Ovary (tissue), 10 donors: ENCODE measurements at places on chromosomes 4 and X. TPM values are rescaled to one million over a fixed set of nuclear protein-coding genes. Genes with fewer than 3 reads are reported as not detected.

The CXCL8 gene
- 10.1 TPM for total RNA-seq

The FDCSP gene
- total RNA-seq, result not detected

The SGMS2 gene
- total RNA-seq, result 156 TPM

The SOWAHB gene
- 0.22 TPM for total RNA-seq

The UGT2B17 gene
- not detected for total RNA-seq

The CTAG2 gene
- not detected for total RNA-seq

The APLN gene
- total RNA-seq, result 11.4 TPM

The TEX13C gene
- total RNA-seq, result not detected

The SLC39A8 gene
- 16.0 TPM for total RNA-seq

The COL4A5 gene
- 57.3 TPM for total RNA-seq

The TACR3 gene
- total RNA-seq, result not detected

- no peak for DNase-seq
These were observed 534 bp downstream of the MSX1 start for GRCh38 chr4:4859799-4860599.

GRCh38 chrX:153640736-153641575 lies 6.0 kb upstream of the DUSP9 start:
- no peak for DNase-seq

DNA sequence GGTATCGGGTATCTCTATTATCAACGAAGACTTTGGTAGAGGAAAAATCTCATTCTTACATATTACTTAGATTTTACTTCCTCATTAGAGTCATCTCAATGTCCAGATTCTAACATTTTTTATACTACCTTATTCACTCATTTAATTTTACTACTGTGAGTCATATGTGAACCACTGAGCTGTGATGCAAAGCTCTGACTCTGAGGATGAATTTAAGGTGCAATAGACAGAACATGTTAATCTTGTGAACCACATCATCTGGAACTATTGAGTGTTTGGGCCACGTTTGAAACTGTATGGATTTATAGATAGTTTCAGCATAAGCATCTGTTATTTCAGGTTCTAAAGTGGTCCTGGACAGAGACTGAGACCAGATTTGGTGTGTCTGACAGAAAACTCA lies 78.4 kb downstream of the PWWP3B start:
- no peak for DNase-seq

DNA sequence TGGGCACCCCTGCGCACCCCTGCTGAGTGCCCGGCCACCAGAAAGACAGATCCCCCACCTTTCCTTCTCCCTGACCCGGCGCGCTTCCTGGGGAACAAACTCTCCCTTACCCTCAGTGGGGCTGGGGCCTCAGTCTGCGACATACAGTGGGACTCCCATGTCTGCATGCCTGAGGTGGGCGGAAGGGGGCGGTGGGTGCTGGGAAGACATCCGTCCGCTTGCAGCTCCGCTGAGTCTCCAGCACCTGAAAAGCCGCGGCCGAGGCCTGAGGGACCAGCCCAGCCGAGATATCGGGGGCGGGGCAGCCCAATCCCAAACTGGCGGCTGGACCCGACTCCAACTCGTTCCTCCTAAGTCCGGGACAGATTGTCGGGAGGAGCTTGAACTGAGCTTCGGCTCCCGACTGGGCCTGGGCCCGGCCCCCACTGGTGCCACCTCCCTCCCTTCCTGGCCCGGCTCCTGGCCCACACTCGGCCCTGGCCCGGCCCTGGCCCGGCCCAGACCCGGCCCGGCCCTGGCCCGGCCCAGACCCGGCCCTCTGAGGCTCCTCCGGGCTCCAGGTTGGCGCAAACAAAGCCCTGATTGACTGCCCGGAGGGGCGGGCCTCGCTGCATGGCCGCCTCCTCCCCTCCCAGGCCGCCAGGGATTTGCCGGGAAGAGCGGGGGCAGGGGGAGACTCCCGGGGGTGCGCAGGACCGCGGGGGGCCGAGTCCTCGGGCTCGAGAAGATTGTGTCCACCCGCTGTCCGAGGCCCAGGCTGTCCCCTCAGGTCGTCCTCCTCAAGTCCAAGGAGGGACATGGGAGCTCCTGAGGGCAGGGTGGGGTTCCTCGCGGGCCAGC lies 877 bp upstream of the SLC16A2 start:
- DNase-seq, result peak; percentile 82

GRCh38 chr4:109944591-109944990 lies 31.9 kb downstream of the EGF start:
- DNase-seq, result no peak

DNA sequence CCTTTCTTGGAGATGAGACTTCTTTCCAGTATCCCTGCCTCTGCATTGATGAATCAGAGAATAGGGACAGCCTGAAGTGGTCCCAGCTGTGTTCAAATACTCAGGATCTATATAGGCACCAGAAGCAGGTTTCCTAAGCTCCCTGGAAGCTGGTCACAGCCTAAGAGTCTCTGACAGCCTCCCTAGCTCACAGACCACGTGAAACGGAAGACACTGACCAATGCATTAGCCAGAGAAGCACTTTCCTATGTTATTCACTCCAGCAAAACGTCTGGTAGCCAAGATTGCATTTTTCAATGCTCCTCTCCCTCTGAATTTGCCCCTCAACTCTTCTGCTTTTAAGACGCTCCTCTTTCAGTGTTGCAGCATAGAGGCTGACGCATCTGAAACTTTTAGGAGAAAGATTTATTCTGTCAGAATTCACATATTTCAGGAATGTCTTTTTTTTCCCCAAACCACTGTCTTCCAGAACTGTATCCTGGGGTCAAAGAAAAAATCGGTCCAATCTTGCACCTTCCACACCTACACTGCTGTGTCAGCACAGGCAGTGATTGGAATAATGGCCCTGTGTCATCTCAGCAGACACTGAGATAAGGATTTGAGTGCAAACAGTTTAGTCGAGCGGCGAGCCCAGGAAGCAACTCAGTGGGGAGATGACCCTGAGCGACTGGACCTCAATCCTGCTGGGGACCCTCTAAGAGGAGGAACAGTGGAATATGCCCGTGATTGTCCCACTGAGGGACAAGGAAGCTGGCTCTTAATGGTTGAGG lies 109.4 kb downstream of the SMIM20 start:
- DNase-seq, result no peak

GRCh38 chr4:142194905-142195304 lies 558.5 kb downstream of the IL15 start:
- no peak for DNase-seq

GRCh38 chr4:77232653-77233052 lies 75.6 kb downstream of the CCNG2 start:
- no peak for DNase-seq

- DNase-seq, result no peak
These were observed 64.0 kb downstream of the SMAD1 start for GRCh38 chr4:145545538-145546174.

DNA sequence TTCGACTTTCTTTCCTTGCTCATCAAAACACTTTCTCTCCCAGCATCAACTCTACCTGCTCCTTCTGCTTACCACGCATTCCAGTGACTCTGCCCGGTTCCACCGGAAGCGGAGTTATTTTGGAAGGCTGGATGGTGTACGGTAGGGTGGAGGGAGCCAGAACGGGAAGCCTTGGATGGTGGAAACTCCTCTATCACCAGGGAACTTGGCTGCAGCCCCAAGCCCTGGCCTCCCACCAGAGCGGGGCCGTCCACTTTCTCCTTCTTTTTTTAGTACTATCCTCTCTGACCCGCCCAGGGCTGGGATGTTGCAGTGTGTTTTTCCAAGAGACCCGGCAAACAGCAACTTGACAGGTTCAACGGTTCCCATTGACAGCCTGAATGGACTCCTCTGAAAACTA lies 27.6 kb downstream of the ADGRG2 start:
- DNase-seq, result no peak
